ENCODE measurements at places on chromosomes 3 and 15.

DNA sequence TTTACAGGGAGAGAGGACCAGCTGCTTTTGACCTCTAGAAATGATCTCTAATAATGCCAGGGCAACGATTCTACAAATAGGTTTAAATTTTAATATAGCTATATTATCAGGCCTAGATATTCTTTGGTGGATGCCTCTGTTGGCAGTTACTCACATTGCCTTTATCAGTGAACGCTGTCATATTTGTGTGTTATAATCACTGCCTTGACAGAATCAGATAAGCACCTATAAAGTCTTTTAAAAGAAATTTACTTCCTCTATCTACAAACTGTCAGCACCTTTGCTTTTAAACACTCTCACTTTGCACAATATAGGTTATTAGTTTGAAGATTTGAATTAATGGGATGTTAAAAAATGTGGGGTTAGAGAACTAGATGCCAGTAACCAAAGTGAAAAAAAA lies 324.1 kb downstream of the ZIC1 start:
- DNase-seq = no peak

DNA sequence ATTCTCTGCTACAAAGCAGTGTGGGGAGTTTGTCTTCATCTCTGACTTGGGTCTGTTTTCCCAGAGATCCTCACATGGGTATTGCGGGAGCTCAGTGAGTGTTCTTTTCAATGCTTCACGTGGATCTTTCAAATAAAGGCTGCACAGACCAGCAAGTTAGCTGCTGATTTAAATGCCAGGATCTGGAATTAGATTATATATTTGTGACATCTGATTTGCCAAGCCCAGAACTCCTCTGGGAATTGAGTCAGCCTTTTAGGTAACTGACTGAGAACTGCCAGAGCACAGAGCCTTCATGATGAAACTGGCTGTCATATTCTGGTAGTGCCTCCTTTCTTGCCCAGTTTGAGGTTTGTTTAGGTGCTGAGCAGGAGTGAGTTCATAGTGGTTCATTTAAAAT lies 14.7 kb downstream of the EDEM1 start:
- no peak for DNase-seq

GRCh38 chr3:34155108-34155507 lies 356.7 kb downstream of the PDCD6IP start:
- no peak for DNase-seq

DNA sequence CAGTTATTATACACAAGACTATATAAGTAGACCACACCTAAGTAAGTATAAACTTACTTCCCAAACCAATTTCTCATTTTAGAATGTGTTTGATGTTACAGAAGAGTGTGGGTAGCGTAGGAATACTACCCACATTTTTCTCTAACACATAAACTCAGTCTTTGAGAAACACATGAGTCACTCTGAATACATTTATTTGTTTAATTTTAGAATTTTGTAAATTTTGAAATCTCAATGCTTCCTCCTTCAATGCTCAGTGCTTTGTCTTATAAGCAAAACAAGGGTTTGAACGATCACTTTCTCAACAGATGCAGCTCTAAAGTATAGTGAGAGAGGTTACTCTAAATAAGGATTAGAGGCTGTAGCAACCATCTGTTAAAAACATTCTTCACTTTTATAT lies 700.8 kb downstream of the SI start:
- DNase-seq = no peak

DNA sequence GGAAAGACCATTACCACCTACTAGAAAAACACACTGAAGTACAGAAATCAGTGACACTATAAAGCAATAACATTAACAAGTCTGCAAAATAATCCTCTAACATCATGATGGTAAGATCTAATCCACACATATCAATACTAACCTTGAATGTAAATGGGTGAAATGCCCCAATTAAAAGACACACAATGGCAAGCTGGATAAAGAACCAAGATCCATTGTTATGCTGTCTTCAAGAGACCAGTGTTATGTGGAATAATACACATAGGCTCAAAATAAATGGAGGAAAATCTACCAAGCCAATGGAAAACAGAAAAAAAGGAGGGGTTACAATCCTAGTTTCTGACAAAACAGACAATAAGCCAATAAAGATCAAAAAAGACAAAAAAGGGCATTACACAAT lies 13.5 kb downstream of the OR5K3 start:
- no peak for DNase-seq
